Activated naive CD4-positive, alpha-beta T cell treated with anti-CD3 and anti-CD28 coated beads, Interleukin-2, amount 50 U/mL, for 16 hours (primary cell): ENCODE measurements at places on chromosomes 11 and 22.

- DNase-seq: no peak
Measured at GRCh38 chr11:102121329-102121728, 11.1 kb downstream of the YAP1 start.

DNA sequence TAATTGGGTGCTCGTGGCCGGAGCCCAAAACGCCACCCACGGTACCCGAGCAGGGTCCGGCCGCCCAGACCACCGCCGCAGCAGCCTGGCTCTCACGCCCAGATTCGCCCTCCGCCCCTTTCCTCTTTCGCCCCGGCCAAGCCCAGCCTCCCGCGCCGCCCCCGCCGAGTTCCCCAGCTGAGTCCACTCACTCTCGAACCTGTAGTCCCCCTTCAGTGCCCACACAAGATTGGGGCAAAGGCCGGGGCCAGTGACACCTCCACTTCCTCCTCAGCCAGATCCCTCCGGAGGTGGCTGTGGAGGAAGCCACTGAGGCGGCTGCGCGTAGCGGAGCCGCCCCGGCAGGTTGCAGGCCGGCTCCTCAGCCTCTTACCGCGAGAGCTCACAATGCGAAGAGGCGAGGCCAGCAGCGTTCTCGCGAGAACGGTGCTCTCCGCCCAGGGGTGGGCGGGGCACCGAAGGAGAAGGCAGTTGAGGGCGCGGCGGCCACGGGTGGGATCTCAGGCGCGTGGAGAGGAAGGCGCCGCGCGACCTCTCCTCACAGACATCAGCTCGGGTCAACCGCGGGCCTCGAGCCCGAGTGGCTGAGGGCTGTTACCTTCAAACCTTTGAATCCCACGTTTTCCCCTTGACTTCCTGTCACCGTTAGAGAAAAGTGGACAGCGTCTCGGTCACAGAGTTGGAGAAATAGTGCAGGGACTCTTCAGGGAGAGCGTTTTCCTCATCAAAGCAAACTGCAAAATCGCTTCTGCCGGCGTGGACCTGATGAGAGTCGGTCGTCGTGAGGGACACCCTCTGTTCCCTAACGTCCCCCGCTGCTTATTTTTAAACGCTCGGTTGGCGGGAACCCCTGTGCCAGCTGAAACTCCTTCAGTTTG lies at the start of gene BTBD10:
Gene BTBD10, minus strand, starts transcription at position 322 of the 878 bp plus-strand sequence. CDS start 18,098 bp downstream, outside the sequence.
- peak; percentile 93 for DNase-seq

- no peak for DNase-seq
Measured at GRCh38 chr11:36540998-36541397, 26.8 kb upstream of the RAG1 start.

- no peak for DNase-seq
Measured at GRCh38 chr11:73361953-73362776, 14.0 kb upstream of the RELT start.

DNA sequence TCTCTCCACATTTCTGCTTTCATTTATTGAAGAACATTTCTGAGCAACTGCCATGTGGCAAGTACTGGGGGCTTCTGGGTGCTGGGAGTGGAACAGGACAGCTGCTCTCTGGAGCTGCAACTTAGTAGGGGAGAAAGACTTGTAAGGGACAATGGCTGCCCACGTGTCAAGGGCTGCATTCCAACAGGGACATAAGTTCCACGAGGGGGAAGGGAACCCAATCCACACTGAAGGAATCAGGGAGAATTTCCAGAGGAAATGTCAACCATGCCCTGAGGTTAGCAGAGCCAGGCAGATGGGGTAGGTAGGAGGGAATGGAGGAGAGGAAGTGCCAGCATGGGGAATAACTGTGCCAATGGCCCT lies 1.7 kb downstream of the MAPK8IP2 start:
- DNase-seq: no peak

GRCh38 chr11:67507242-67507863 lies 609 bp downstream of the CDK2AP2 start:
- no peak for DNase-seq
